ENCODE measurements at places on chromosomes 7 and 10.

DNA sequence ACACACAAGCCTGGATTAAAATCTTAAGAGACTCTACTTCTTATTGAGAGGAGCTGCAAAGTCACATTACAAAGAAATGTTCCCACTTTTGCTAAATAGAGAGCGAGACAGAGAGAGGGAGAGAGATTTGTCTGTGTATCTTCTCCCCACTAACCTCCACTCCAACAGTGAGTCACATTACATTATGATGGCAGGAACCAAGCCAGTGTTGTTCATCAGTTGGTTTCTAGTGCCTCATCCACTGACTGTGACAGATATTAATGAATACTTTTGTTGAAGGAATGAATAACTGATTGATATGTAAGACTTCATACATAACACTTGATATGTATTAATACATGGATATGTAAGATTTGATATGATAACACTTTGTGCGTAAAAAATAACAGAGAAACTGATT lies 258.2 kb upstream of the SORCS1 start:
- no peak for DNase-seq

DNA sequence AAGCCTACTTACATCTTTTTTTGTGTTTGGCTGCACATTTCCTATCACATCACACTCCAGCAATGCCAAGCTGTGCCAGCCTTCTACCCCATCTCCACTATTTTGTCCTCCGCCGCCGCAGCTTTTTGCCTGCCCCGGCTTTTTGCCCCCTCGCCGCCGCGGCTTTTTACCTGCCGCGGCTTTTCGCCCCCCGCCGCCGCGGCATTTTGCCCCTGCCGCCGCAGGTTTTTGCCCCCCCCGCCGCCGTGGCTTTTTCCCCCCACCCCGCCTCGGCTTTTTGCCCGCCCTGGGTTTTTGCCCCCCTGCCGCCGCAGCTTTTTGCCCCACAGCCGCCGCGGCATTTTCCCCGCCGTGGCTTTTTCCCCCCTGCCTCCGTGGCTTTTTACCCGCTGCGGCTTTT lies 506.0 kb downstream of the ZNF37A start:
- DNase-seq: no peak

GRCh38 chr7:134731616-134732015 lies 47.8 kb upstream of the CALD1 start:
- no peak for DNase-seq

GRCh38 chr10:44725404-44725803 lies 185.7 kb upstream of the TMEM72 start:
- no peak for DNase-seq

- DNase-seq: no peak
Observed at GRCh38 chr7:157462419-157462771, 125.6 kb downstream of the DNAJB6 start.
